ENCODE measurements at places on chromosomes 1 and 21.
A peak's percentile ranks its signal among the peaks of the same experiment; 100 is the strongest.

DNA sequence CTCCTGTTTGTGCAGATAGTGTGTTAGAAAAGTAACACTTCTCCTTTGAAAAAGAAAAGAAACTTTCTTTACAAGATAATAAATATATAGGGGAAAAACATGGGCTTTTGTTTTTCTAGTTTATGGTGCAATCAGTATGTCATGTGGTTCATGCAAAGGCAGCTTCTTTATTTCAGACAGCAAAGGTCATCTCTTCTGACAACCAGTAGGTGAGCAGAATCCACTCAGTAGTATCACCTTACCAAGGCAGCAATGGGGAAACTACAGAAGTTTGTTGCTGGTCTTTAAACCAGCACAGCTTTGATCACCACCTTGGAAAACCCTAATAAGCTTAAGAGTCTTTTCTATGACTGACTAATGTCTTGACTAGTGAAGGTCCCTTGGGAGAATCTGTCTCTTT is 13.0 kb upstream of the SAMSN1 start:
- no peak for DNase-seq

DNA sequence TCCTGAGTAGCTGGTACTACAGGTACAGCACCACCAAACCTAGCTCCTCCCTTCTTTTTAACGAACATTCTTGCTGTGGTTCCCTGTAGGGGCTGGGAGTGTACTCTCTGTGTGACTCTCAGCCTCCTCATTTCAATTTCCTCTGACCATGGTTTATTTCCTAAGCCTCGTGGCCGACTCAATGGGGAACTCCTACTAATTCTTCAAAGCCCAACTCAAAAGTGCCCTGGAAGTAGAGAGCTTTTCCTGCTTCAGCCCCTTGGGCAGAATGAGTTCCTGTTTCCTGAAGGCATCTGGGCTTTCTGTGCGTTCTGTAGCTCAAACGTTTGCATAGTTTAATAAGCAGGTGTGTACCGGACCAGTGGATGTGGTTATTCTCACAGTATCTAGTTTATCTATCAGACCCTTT is 70.9 kb upstream of the ACOT11 start:
- no peak for DNase-seq

GRCh38 chr1:67931198-67931597 is 97.9 kb upstream of the GNG12 start:
- no peak for DNase-seq

DNA sequence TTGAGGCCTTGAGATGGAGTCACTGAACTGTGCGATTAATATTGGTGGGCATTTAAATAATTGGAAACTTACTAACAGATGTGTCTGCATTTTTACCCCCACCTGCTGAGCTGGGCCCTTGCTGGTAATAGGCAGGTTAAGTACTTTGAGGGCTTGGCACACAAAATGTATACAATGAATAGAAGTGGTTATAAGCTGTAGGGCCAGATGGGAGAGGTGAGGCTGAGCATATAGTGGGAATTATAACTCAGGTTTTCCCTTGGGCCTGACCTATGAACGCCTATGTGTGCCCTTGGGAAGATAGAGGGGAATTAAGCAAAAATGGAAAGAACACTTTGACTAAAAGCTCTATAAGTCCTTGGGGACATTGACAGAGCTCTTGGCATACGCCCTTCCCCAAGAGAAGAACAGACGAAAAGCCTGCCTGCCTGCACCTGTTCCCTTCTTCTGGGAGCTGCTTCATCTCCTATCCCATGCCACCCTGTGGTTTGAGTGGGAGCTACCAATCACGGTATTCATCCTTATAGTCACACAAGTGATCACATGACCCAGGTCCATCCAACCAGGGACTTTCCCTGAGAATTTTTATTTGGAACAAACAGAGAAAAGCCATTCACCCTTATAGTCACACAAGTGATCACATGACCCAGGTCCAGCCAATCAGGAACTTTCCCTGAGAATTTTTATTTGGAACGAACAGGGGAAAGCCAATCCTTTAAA is 260.7 kb upstream of the CSF3R start:
- no peak for DNase-seq

GRCh38 chr1:24257373-24257772 is 61.8 kb upstream of the GRHL3 start:
- no peak for DNase-seq

GRCh38 chr1:150548632-150549495 is at the start of gene ADAMTSL4:
TSS of gene ADAMTSL4 (plus strand) at chr1:150549408. CDS start at chr1:150552289, 2,881 bp downstream.
- DNase-seq = peak; percentile 87

DNA sequence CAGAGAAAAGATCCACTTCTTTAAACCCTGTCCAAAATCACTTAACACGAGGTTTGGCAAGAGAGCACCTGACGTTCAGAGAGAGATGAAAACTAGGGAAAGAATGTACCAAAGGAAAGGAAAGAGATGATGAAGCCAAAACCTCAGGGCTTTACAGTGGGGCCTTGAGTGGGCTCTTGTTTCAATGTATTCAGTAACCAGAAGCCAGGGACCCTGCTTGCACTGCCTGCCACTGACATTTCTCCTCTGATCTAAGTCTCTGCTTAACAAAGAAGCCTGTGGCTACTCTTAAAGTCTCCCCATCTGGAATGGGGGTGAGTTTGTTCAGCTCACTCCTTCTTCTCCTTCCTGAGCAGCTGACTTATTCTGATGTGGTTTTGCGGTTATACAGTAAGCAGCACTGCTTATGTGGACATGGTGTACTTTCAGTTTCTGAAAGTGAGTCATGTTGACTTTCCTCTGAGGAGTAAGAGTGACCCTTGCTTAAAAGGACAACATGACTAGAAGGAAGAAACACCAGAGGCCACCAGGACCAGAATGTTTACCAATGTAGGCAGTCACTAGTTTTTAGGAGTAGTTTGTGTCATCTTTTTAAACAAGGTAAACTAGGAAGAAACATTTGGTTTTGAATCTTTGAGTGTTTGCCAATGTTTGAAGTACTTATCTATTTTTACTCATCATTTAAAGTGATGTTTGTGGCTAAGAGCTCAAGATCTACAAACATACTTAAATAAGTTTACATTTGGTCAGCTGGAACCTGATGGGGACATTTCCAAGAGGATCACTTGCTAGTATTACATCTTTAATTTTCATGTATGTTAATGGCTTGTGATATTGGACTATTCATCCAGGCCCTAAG is 87.4 kb downstream of the FASLG start:
- peak; percentile 96 for DNase-seq

DNA sequence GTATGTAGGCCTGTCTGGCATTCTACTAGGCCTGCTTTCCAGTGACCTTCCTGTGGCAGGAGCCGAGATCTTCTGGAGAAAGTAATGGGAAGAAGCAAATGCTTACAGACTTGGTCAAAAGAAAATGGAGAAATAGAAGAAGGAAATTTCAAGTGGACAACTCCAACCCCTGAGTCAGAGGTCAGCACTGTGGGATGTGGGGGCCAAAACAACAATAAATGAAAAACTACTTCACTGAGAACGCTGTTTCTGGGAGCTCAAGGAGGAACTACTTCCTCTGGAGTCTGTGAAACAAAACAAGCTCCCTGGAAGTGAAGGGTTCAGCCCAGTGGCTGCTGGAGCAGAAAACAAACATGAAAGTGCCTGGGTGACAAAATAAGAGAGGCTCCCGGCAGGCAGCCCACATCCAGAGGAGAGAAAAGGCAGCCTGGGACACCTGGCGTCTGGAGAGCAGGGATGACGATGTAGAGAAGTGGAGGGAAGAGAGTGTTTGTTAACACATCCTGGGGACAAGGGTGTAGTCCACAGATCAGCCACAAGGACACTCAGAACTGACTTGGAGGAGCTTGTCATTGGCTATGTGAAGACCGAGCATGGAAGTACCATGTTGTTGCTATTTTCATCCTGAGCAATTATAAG is 355.2 kb downstream of the SMYD3 start:
- peak; percentile 8 for DNase-seq

DNA sequence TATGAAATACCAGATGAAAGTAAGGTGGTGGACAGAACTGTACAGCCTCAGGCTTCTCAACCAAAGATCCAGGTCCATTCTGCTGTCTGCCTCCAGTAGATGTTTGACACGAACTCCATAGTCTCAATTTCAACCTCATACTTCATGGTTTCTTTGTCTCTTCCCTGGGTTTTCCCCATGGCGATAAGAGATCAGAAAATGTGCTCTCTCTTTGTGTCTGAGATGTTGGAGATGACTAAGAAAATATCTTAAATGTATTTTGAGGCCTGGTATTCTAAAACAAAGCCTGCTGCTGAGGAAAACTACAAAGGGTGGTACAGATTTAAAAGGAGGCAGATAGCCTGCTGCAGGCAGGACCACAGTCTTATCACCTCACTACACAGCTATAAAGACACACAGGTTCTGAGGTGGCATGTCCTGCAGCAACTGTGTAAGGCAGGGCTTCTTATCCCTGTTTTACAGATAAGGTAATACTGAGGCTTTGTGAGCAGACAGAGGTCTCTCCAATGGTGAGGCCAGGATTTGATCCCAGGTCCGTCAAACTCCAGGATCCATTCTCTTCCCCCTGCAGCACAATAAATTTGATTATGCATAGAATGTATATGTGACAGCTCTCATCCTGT is 40.0 kb upstream of the CACNA1E start:
- no peak for DNase-seq

GRCh38 chr1:30068787-30069472 is 654.5 kb downstream of the MATN1 start:
- DNase-seq = no peak

- no peak for DNase-seq
Measured at GRCh38 chr1:64212031-64212430, 8.6 kb downstream of the UBE2U start.

DNA sequence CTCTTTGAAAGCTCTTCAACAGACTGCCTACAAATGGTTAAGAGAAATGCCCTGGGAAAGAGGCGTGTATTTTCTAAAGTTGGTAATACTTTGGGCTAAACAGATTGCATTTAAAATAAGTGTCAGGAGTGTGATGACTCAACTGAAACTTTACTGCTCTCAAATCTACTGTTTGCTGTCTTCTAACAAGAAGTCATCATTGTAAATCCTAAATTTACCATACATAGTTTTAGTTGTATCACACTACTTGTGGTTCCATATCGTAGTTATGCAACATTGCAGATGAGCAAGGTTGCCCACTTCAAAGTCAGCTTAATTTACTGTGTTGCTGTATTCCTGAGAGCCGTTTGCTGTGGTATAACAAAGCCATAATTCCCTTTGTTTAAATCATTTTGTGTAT is 59.6 kb downstream of the RGS21 start:
- no peak for DNase-seq

- no peak for DNase-seq
Measured at GRCh38 chr1:162070094-162070748, 730 bp downstream of the NOS1AP start.

DNA sequence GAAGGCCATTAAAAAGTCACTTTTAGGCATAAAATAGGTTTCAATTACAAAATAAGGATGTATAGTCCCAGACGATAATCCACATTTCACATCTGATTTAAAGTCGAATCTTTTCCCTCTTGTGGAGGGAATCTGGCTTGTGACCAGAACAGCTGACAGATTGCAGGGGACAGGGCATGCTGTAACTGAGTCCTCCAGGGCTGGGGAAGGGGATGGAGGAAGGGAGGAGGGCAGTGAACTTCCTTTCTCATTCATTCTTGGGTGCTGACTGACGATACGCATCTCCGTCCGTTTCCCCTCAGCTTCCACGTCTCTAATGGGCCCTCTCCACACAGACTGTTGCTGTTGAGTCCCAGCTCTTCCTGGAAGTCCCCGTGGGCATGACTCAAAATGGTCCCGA is 108.1 kb upstream of the CSF3R start:
- no peak for DNase-seq

GRCh38 chr1:159239551-159240220 is 35.0 kb downstream of the ACKR1 start:
- no peak for DNase-seq
